ENCODE measurements at places on chromosomes 4 and X. TPM values are rescaled to one million over a fixed set of nuclear protein-coding genes. Genes with fewer than 3 reads are reported as not detected.

Gene BANK1
- 1.3 TPM for polyA plus RNA-seq

Gene PLAC1
- not detected for polyA plus RNA-seq

Gene AMTN
- not detected for polyA plus RNA-seq

Gene RXFP1
- not detected for polyA plus RNA-seq

Gene NSDHL
- polyA plus RNA-seq, result 20.2 TPM
